ENCODE measurements at places on chromosomes 1 and 21.

GRCh38 chr1:225815526-225816178 lies 5.7 kb downstream of the EPHX1 start:
- DNase-seq = no peak

DNA sequence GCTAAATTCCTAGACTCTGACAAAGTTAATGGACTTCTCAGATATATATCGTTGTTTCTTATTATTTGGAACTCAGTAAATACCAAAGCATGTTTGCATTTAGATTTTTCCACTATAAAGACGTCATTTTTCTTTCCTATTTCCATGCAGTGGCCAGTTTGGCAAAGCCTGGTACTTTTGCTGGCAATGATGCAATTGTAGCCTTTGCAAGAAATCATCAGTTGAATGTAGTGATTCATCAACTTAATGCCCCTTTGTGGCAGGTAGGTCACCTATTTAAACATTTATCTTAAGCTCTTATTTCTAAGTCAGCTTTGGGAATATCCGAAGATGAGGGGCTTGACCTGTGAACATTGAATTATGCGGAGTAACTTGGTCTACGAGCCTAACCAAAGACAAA lies 12.0 kb downstream of the OTUD3 start:
- DNase-seq = no peak

DNA sequence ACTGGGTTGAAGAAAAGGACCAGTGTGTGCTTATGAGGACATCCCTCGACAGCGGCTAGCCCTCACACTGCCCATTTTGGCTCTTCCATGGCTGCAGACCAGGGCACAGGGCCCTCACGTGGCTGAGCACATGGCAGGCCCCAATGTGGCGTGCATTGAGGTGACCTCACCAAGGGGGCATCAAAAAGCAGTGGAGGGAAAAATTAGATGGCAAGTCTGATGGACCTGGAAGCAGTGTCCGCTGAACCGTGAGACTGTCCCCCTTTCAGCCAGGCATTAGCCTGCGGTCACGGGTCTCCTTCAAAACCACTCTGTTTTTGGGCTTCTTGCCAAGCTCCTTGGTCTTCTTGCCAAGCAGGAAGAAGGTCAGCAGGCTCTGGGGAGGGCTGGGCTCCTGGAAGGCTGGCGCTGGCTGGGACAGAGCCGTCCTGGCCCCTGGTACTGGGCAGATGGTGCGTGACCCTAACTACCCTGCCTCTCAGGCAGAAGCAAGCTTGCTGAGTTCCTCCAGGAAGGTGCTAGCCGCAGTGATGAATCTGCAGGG lies 30.8 kb downstream of the TRIM67 start:
- DNase-seq = no peak

GRCh38 chr1:236150311-236150955 lies 8.1 kb downstream of the GPR137B start:
- DNase-seq = no peak

DNA sequence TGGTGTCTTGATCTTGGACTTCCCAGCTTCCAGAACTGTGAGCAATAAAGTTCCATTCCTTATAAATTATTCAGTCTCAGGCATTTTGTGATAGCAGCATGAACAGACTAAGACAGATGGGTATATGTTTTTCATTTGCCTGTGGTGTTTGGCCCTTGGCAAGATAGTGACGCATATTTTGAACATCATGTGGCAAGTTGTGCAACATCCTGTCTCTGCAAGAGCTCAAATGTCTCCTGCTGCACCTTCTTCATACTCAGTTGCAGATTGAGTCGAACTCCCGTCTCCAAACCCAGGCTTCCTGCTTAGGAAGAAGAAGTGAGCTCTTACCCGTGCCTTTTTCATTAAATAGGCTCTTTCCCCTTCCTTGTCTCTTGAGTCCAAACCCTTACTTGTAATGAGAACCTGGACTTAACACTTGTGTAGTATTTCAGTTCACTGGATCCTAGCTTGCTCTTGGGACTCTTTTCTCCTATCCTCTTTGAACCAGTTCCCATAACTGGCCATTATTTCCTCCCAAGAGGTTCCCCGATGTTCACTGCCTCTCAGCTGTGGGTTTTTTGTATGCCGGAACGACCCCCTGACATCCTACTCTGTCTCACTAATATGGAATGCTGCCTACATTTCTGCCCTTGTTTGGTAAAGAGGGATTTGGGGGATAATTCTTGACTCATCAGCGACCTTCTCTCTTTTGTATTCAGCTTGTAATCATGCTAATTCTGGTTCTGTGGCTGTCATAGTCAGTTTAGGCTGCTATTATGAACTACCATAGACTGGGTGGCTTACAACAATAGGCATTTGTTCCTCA lies 125.0 kb upstream of the KCNK2 start:
- peak; percentile 93 for DNase-seq

DNA sequence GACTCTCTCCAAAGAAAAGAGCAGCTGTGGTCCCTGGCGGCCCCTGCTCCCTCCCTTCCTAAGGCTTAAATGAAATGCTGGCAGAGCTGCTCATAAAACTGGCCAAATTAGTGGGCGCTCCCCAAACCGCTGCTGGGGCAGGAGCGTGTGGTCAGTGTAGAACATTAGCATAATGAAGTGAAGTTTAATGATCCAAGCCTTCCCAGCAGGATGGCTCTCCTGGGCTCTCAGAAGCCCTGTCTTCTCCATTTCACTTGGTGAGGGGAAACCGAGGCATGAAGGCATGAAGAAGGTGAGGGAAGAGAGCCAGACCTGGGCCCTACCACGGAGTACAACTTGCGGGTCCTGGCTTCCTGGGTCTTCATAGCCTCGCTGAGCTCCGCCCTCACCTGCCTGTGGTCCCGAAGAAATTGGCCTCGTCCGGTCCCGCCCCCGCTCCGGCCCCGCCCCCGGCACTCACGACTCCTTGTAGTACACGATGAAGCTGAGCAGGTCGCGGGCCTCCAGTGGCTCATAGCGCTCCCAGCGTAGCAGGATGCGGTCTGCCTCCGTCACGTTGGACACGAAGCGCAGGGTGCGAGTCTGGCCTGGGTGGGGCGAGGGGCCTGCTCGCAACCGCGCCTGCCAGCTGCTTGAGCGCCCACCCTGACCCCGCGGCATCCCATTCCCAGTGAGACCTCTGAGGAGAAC lies 10.3 kb downstream of the INSRR start:
- peak; percentile 6 for DNase-seq

DNA sequence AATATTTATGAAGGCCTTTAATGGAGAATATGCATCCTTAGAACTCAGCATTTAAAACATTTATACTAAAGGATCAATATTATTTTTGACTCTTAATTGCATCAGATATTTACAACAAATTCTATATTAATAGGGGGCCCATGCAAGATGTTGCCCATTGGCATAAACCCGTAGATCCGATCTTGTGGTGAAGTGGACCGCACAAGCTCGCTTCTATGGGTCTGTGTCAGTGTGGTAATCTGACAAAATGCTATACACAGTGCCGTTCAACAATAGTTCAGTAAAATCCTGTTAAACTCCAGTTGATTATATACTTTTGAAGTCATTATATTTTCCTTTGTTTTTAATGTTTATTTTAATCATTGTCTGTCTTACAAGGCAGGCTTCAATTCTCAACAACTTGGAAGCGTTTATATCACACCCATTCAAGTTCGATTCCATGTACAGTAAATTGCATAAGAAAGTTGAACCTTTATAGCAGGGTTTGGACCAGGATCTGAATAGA lies 809.2 kb downstream of the USP25 start:
- no peak for DNase-seq

DNA sequence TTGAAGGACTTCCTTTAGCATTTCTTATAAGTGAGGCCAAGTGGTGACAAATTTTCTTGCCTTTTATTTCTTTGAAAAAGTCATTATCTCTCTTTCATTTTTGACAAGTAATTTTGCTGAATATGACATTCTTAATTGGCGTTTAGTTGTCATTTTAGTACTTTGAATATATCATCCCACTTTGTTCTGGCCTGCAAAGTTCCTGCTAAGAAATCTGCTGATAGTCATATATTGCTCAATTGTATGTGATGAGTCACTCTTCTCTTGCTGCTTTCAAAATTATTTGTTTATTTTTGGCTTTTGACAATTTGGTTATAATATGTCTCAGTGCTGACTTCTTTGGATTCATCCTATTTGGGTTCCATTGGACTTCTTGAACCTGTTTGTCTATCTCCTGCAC lies 312.6 kb downstream of the DUSP10 start:
- DNase-seq = no peak

- no peak for DNase-seq
Observed at GRCh38 chr1:177238967-177239366, 68.2 kb downstream of the BRINP2 start.

- no peak for DNase-seq
Observed at GRCh38 chr21:46179708-46180078, 4.6 kb downstream of the SPATC1L start.

DNA sequence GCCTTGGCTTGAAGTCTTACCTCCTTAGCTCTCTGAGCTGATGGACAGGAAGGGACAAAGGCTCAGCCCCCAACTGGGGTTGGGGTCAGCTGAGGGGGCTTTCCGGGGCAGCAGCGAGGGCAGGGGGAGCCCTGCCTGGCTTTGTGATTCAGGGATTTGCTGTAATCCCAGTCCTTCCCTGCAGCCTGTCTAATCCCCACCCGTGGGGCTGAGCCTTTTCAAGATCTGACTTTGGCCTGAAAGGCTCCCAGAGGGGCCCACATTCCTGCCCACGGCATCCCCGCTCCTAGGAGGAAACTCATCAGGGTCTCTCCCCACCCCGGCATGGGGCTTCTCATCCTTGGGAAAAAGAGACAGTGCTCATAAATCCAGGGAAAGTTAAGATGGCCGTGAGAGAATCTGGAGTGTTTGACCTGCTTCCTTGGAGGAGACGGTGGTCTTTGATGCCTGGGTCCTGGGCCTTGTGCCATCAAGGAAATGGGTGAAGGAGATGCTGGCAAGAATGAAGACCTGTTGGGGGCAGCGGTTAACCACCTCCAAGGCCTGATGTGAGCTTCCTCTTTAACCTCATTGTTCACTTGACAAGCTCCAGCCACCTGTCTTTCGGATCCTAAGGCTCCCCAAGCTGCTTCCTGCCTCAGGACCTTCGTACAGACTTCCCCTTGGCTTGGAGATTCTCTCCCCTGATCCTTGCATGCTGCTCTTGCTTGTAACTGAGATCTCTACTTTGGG lies 83.1 kb upstream of the WNT4 start:
- no peak for DNase-seq

- no peak for DNase-seq
Observed at GRCh38 chr1:26733982-26734381, 38.2 kb downstream of the ARID1A start.

DNA sequence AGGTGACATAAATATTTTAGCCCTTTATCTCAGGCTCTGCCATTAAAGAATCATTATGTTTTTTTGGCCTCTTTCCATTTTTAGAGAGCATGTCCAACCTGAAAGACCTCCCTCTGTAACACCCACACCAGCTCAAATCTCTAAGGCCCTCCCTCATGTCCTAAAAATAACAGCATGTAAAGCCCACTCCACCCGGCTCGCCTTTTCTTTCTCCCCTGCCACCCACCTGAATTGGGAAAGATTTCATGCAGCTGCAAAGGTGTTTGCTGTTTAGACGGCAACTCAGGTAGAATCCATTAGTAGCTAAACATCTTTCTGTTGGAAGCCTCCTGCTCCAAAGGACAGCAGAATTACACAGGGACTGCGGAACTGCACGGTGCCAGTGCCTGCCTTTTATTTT lies 79.9 kb downstream of the DMRTA2 start:
- no peak for DNase-seq

DNA sequence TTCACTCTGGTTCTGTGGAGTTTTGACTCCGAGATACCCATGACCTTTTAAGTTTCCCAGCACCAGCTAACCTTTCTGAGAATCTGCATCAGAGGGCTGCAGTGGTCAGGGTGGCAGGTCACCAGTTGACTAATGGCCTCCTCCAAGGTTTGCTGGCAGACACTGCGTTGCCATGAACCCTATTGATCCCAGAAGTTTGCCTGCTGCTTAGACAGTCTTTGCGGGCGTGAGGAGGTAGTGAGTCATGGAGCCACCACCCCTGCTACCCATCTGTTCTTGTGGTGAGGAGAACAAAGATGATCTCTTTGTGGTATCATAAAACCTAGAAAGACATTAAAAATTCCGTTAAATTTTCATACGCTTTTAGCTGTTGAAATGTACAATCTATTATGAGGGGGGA lies 180.4 kb downstream of the FGGY start:
- DNase-seq = no peak

DNA sequence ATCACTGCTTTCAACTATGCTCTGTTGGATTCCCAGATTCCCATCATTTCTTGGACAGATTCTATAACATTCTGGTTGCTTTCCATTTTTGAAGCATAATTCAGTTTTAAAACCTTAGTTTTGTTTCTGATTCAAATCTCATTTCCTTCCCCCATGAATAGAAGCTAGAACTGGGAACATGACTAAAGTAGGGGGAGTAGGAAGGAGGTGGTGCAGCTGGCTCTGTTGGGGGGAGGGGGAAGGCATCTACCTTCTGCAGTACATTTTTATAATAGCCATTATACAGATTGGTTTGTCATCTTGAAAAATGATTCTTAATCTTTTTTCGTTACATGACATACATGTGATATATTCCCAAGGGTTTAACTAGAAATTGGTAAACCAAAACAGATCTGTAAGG lies 48.1 kb downstream of the SMG7 start:
- DNase-seq = no peak

- DNase-seq = no peak
Observed at GRCh38 chr1:34705077-34705476, 49.8 kb upstream of the GJB5 start.

DNA sequence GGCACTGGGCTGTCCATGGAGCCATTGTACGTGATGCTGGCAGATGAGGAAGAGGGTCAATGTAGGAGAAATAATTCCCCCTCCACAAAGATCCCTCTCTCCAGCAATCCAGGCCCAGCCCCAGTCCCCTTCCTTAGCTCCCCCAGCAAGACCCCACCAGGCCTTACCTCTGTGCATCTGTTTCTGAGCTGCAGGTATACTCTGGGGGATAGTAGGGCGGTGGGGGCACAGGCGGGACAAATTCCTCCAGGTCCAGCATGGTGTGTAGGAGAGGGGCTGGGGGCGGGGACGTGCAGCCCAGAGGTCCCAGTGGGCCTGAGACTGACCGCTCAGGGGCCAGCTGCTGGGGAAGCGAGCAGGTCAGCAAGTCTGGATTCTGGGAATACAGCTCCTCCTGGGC lies 3.7 kb downstream of the ENTREP3 start:
- no peak for DNase-seq

DNA sequence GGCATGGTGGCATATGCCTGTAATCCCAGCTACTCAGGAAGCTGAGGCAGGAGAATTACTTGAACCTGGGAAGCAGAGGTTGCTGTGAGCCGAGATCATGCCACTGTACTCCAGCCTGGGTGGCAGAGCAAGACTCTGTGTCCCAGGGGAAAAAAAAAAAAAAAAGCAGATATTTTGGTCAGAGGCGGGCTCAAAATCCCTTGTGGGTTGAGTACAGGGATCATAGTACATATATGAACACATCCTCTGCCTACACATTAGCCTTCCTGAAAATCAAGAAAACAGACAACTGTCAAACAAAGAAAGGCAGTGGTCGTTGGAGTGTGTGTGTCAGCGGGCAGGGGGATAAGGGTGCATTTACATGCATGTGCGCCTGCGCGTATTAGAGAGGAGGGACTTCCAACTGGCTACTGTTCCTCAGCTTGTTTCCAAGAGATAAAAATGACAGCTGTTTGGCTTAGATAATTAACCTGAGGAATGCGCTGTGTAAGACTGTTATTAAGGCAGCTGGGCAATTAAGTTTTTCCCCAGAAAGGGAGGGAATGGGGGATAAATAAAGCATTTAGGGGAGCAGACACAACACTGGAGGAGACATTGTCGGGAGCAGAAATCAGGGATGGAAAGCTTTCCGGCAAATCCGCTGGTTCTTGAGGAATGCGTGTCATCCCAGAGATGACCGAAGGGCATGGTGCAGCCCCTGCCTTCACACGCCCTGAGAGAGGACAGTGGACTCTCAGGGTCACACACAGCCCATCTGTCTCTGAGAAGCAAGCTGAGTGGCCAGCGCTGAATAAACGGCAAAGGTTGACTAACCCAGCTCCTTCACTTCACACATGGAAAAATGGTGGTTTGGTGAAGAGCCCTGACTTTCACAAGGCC lies 6.4 kb downstream of the LAMB3 start:
- peak; percentile 34 for DNase-seq
